ENCODE measurements at places on chromosomes 11 and 22. TPM values are rescaled to one million over a fixed set of nuclear protein-coding genes. Genes with fewer than 3 reads are reported as not detected.

GRCh38 chr22:18146389-18146753 lies 3.6 kb upstream of the USP18 start:
- no peaks in the 10 kb centered on the region for H3K36me3 ChIP-seq
- no peak for DNase-seq
- no peaks in the 10 kb centered on the region for H3K27me3 ChIP-seq
- H3K4me1 ChIP-seq = peaks cover 3% of the 10 kb centered on the region

DNA sequence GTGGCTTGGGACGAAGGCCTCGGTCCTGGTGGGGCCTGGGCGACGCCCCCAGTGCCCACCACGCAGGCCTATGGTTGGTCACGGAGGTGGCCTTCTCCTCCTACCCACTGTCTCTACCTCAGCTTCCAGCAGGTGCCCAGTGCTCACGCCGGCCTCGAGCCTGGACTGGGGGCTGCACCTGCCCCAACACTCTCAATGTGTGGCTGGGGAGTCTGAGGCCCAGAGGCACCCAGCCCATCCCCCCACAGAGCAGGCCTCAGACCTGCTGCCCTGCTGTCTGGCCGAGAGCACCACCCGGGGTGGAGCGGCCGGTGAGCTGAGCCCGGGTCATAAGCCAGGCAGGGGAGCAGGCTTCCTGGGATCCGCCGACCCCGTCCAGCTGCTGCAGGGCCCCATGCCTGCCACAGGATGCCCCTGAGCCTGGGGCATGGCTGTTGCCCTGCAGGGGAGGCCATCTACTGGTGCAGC lies 28.6 kb upstream of the MUC5AC start:
- H3K27me3 ChIP-seq = no peaks in the 10 kb centered on the region
- H3K27ac ChIP-seq = no peak overlapping the region
- H3K4me1 ChIP-seq = no peaks in the 10 kb centered on the region
- no peak overlapping the region for H3K4me3 ChIP-seq
- no peaks in the 10 kb centered on the region for H3K36me3 ChIP-seq

DNA sequence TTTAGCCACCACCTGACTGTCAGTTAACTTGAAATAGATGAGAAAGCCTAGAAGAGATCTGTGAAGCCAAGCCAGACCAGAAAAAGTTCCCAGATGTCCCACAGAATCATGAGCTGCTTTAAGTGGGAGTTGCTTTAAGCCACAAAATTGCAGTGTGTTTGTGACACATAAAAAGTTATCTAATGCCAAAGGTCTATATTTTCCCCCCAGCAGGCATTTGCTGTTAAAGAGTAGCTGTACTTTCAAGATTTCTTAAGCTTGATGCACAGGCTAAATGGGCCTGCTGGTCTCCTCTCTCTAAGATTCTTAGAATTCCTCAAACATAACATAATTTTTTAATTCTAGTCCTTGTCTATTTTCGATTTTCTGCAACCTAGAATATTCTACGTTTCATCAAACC lies 825.7 kb downstream of the FAM181B start:
- no peaks in the 10 kb centered on the region for H3K36me3 ChIP-seq
- H3K27ac ChIP-seq = no peak overlapping the region
- no peaks in the 10 kb centered on the region for H3K4me1 ChIP-seq
- no peaks in the 10 kb centered on the region for H3K27me3 ChIP-seq
- H3K4me3 ChIP-seq = no peak overlapping the region

- peaks cover 16% of the 10 kb centered on the region for H3K4me1 ChIP-seq
- no peak for DNase-seq
- H3K36me3 ChIP-seq = no peaks in the 10 kb centered on the region
- no peak overlapping the region for H3K4me3 ChIP-seq
Measured at GRCh38 chr22:30806391-30806861, 111.8 kb downstream of the OSBP2 start.

DNA sequence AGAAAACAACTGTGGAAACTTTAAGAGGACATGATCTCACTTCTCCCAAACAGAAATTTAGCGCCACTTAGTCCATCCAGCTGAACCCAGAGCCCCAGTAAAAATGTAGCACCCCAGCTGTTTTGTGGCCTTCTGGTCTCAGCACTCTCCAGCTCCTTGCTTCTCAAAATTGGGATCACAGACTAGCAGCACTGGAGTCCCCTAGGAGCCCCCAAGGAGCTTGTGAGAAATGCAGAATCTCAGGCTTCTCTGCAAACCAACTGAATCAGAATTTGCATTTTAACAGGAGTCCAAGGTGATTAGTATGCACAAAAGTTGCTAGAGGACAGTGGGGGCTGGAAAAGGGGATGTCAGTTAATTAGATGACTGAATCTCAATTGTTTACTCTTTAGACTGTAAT lies 89.8 kb upstream of the FIBIN start:
- no peaks in the 10 kb centered on the region for H3K36me3 ChIP-seq
- DNase-seq = no peak
- H3K27me3 ChIP-seq = no peaks in the 10 kb centered on the region

DNA sequence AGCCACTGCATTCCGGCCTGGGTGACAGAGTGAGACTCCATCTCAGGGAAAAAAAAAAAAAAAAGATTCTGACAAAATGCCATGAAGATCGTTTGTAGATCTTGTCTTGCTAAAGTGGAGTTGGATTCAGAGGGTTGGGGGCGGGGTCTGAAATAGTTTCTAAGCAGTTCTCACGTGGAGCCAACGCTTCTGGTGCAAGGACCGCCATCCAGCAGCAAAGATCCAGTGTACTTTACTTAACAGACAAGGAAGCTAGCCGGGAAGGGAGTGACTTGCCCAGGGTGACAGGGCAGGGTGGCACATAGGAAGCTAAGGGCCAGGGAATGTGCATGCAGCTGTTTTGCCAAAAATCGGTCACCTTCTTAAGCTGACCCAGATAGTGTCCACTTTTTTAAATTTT lies 27.4 kb downstream of the APOL1 start:
- H3K36me3 ChIP-seq = peaks cover 4% of the 10 kb centered on the region
- no peaks in the 10 kb centered on the region for H3K27me3 ChIP-seq
- no peak overlapping the region for H3K4me3 ChIP-seq
- DNase-seq = no peak

DNA sequence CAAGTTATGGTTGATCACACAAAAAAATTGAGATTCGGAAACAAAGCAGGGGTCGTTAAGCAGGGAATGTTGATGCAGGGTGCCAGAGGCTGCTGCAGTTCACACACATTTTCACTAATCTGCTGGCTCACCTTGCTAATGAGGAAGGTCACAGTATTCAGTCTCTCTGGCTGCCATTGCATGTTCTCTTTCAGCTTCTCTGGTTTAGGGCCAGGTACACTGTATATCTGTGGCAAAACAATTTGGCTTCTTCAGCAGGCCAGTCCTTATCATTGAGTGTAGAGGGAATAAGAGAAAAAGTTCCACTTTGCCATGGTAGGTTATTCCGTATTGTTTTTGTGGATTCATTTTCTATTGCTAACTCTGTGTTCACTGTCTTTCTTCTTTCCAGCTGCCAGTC lies 283.7 kb upstream of the ANO3 start:
- H3K27ac ChIP-seq = peak overlapping the region; percentile 22
- no peak overlapping the region for H3K4me3 ChIP-seq
- H3K36me3 ChIP-seq = no peaks in the 10 kb centered on the region
- H3K27me3 ChIP-seq = no peaks in the 10 kb centered on the region
- no peaks in the 10 kb centered on the region for H3K4me1 ChIP-seq
- DNase-seq = no peak

DNA sequence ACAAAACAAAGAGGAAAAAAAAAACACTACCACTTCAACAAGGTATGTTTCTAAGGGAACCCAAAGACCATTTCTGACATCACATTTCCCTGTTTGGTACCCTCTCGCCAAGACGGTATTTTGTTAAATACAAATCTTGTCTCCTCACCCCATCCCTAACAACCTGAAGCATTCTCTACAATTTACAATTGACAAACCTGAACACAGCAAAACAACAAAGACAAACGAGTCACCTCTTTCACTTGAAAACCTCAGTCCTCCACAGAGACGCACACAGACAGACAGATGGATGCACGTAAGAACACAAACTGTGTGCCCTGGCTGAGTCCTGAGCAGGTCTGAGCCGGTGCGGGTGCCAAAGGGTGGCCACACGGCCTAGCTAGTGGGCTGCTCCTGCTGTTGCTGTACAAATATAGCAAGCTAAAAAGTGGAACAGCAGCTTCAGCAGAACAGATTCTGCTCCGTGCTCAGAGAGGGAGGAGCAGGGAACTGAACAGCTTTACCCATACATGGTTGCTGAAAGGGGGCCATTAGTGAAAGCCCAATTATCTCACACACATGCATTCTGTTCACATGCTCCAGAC lies 28.5 kb downstream of the CELF1 start:
- H3K36me3 ChIP-seq = no peaks in the 10 kb centered on the region
- peak overlapping the region; percentile 11 for H3K27ac ChIP-seq
- H3K4me3 ChIP-seq = no peak overlapping the region
- DNase-seq = no peak

SAA1 gene
- total RNA-seq = 14.9 TPM

PTPN5 gene
- 11.8 TPM for total RNA-seq

PATE2 gene
- total RNA-seq = not detected

Data from tibial nerve (tissue), 4 donors.